ENCODE measurements at places on chromosomes 13 and 19. TPM values are rescaled to one million over a fixed set of nuclear protein-coding genes. Genes with fewer than 3 reads are reported as not detected.

GRCh38 chr19:296476-297225, 5.4 kb upstream of the PLPP2 start:
- DNase-seq, result peak; percentile 55

Gene RHPN2
- 0.57 TPM for total RNA-seq

GRCh38 chr19:15173746-15174404, 26.9 kb downstream of the NOTCH3 start:
- no peak for DNase-seq

DNA sequence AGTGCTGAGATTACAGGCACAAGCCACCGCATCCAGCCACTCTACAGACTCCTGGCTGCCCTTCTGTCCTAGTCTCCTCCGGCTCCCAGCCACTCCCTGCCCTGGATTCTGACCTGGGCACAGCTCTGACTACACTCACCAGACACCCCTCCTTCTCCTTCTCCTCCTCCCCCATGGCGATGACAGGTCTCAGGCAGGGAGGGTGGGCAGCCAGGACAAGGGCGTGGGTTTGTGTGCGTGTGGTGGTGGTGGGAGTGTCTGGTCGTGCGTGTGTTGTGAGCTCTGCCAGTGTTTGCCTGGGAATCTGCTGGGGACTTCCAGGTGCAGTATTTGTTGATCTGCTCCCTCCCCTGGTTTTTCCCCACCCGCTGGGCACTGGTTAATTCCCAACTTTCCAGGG, 3.0 kb upstream of the NCCRP1 start:
- DNase-seq, result no peak

DNA sequence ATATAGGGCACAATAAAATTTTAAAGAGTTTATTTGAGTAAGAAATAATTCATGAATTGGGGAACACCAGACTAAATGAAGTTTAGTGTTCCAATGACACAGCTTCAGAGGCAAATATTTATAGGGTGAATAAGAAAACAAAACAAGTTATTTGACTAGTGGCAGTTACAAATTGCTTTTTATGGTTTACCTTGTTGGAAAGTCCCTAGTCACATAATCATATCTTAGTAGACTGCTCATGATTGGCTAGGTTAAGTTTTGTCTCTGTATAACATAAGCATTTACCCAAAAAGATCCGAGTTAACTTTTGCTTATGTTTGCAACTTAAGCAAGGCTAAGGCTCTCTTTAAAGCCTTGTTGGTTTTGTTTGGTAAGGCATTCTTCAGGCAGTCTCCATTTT, 224.7 kb upstream of the MIR17HG start:
- DNase-seq, result no peak

Gene EIF3K
- 537 TPM for total RNA-seq

GRCh38 chr19:48450863-48451262, 4.5 kb upstream of the KCNJ14 start:
- DNase-seq, result no peak

DNA sequence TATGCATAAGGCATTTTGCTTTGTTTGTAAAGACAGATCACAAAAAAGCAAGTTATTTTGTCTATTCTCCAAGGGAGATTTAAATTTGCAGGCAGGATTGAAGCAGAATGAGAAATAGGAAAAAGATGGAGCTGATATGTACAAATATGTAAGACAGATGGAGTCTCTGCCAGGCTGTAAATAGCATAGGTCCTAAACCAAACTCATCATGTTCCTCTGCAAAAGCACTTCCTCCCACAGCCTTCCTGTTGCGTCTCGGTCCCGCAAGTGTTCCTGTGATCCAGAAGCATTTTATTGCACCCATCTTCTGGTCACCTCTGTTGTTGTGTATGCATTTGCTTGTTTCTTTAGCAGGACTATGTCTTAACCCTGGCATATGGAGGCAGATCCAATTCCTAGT, 95.7 kb upstream of the CLDN10 start:
- DNase-seq, result no peak

Gene KCNJ14
- 0.83 TPM for total RNA-seq

Gene PEAK3
- total RNA-seq, result 1.4 TPM

- DNase-seq, result no peak
Observed at GRCh38 chr19:38168637-38169036, 55.4 kb downstream of the DPF1 start.

GRCh38 chr13:65907666-65908525, 1322.2 kb downstream of the PCDH9 start:
- DNase-seq, result no peak

GRCh38 chr13:23598369-23598768, 28.2 kb downstream of the TNFRSF19 start:
- DNase-seq, result no peak

- DNase-seq, result no peak
Observed at GRCh38 chr13:42484386-42484785, 89.6 kb upstream of the TNFSF11 start.

All from adrenal gland (tissue), 19 donors.